ENCODE measurements at places on chromosomes 12 and 14.

- DNase-seq, result no peak
These were observed 810 bp downstream of the AACS start for GRCh38 chr12:125065919-125066570.

- DNase-seq, result no peak
These were observed 268.2 kb downstream of the SNAPC1 start for GRCh38 chr14:62030387-62030786.

- no peak for DNase-seq
These were observed 1.5 kb upstream of the NANOG start for GRCh38 chr12:7787574-7788293.

GRCh38 chr14:59463787-59464485 is 1.2 kb downstream of the GPR135 start:
- no peak for DNase-seq

GRCh38 chr12:40581889-40582288 is 110.3 kb upstream of the CNTN1 start:
- DNase-seq, result no peak

GRCh38 chr14:49623941-49624839 is 3.6 kb downstream of the MGAT2 start:
- no peak for DNase-seq

DNA sequence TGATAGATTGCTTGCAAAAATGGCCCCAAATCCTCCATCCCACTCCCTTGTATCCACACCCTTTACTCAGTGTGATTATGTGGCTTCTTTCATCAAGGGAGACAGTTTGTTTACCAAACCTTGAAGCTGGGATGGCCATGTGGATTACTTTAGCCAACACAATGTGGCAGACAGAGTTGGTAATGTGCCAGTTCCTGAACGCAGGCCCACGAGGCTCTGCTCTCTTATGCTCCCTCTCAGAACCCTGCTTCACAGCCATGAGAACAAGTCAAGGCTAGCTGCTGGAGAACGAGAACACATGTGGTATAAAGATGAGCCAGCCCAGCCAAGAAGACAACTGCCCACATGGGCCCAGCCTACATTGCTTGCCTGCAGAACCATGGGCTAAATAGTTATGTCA is 162.3 kb downstream of the NDUFA12 start:
- no peak for DNase-seq

- no peak for DNase-seq
These were observed 58.2 kb upstream of the ZFP36L1 start for GRCh38 chr14:68851078-68851477.

- no peak for DNase-seq
These were observed 28.3 kb upstream of the ATP2A2 start for GRCh38 chr12:110252716-110253115.

DNA sequence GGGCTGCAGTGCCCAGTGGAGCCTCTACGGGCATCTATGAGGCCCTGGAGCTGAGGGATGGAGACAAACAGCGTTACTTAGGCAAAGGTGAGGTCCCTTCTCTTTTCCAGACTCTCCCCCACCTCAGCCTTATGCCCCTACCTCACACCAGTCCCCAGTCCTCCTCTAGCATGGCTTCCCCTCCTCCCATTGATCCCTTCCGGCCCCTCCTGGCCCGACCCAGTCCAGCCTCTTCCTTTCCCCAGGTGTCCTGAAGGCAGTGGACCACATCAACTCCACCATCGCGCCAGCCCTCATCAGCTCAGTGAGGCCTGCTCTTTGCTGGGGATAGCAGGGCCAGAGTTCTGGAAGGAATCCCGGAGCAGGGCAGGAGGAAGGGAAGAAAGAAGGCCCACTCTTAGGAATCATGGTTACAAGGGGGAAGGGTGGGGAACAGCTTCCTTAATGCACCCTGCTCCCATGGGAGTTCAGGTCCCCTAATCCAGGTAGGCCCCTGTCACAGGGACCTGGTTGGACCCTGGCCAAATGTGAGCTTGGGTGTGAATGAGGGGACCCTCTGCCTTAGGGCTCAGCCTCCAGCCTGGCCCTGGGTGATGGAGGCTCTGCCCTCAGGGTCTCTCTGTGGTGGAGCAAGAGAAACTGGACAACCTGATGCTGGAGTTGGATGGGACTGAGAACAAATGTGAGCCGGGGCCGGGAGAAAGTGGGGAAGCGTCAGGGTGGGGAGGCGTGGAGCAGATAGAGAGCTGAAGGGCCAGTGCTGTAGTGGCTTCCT is 2.2 kb downstream of the ENO2 start:
- DNase-seq, result no peak

- DNase-seq, result no peak
These were observed 142.8 kb downstream of the LRFN5 start for GRCh38 chr14:41749429-41749828.

- DNase-seq, result no peak
These were observed 544.2 kb downstream of the FOXG1 start for GRCh38 chr14:29310757-29311156.

GRCh38 chr12:70849265-70849960 is 71.1 kb downstream of the PTPRR start:
- no peak for DNase-seq

GRCh38 chr12:23756416-23756815 is 193.1 kb downstream of the SOX5 start:
- no peak for DNase-seq

- DNase-seq, result no peak
These were observed 398.9 kb upstream of the CCDC196 start for GRCh38 chr14:66087231-66087630.

- DNase-seq, result no peak
These were observed 1.4 kb upstream of the SLC8A3 start for GRCh38 chr14:70190156-70190555.

Data from activated naive CD8-positive, alpha-beta T cell treated with anti-CD3 and anti-CD28 coated beads, Interleukin-2, amount 50 U/mL, for 16 hours (primary cell).